ENCODE measurements at places on chromosomes 12 and 14. TPM values are rescaled to one million over a fixed set of nuclear protein-coding genes. Genes with fewer than 3 reads are reported as not detected.
A peak's percentile ranks its signal among the peaks of the same experiment; 100 is the strongest.

- DNase-seq, result peak; percentile 74
These were observed 216.0 kb upstream of the EEA1 start for GRCh38 chr12:93145086-93145485.

DNA sequence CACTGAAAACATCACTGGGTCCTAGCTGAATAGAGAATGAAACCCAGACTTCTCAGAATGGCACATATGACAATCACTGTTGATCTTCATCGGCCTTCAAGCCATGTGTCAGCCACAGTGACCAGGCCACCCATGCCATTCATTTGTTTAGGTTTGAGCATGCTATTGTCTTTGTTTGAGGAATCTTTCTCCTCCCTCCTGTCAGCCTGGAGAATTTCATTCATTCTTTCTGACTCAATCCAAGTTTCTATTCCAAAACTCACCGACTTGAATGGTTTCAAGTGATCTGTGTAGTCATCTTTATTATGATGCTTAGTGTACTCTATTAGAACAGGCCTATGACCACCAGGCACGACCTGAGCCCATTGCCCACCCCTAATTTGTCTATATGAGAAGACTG is 106.3 kb downstream of the ETNK1 start:
- no peak for DNase-seq

DNA sequence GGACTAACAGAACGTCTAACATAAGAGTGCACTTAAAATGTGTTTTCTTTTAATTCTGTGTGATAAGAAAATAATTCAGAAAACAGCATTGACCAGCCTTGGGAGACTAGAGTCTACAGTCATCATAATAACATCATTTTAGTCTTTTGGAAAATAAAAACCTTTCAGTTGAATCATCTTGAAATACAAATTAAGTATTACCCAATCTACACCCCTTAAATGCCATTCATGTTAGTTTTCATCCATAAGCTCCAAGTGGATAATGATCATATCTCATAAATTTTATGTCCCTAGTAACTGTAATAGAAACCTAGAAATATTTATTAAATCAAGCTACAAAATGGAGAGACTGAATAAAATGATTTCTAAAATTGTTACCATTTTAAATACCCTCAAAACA is 32.4 kb downstream of the EPS8 start:
- DNase-seq, result no peak

DNA sequence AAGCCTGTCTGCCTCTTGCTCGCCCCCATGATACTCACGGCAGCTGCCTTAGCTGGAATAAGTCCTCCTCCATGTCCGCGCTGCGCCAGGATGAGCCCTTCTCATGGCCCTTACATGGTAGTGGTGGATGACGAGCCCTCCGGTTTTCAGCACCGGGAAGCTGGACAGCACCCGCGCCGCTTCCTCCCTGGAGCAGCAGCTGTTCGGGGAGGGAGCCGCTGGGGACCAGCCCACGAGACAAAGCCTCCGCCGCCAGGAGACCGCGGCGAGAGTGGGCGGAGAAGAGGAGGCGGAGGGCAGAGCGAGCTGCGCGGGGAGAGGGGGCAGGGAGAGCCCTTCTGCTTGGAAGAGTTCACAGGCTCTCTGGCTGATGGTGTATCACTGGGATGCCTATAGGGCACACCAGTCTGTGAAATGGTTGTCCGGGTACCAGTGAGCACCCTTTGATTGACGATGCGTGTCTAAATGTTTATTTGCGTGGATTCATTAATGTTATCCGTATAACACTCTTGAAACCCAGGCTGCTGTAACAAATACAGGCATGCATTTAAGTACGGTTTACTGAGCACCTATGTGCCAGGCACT is at the start of gene SVOP:
Gene SVOP (minus strand): TSS at position 273 of the 585 bp plus-strand sequence. CDS start 200 bp downstream, at position 73.
- peak; percentile 1 for DNase-seq

- no peak for DNase-seq
These were observed 326.8 kb downstream of the ALG10 start for GRCh38 chr12:34348836-34349672.

The ACVR1B gene
- polyA plus RNA-seq, result 12.6 TPM

GRCh38 chr14:59251811-59252771 is 63.6 kb downstream of the DAAM1 start:
- no peak for DNase-seq

The EFS gene
- 2.7 TPM for polyA plus RNA-seq

The HELB gene
- polyA plus RNA-seq, result 1.2 TPM

DNA sequence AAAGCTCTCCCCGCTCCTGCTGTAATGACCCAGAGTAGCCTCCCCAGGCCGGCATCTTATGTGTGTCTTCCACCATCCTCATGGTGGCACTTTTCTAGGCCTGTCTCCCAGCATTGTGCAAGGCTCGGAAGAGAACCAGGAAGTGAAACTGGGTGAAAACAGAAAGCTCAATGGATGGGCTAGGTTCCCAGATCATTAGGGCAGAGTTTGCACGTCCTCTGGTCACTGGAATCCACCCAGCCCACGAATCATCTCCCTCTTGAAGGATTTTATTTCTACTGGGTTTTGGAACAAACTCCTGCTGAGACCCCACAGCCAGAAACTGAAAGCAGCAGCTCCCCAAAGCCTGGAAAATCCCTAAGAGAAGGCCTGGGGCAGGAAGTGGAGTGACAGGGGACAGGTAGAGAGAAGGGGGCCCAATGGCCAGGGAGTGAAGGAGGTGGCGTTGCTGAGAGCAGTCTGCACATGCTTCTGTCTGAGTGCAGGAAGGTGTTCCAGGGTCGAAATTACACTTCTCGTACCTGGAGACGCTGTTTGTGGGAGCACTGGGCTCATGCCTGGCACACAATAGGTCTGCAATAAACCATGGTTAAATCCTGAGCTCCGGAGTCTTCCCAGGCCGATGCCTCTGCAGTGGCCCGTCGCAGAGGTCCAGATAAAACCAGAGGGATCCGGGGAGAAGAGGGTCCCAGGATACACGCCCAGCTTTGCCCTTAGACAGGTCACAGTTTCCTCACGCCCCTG is 15.6 kb downstream of the ACVRL1 start:
- peak; percentile 26 for DNase-seq

DNA sequence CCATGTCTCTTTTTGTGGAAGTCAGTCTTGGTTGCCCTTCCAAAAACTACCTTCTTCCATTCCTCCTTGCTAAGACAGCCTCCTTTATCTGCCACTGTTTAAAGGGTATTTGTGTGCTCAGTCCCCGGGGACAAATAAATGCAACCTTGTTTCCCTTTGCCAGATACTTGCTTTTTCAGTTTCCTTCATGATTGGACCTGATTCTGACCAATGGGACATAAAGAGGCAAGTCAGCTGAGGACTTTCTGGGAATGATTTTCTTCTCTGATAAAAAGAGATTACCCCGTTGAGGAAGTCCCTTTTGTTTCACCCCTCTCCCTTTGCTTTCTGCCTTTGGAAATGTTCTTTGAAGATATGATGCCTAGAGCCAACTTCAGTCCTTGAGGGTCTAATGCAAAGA is 7.4 kb upstream of the TUBA1B start:
- no peak for DNase-seq

- DNase-seq, result no peak
These were observed 7.9 kb downstream of the EMG1 start for GRCh38 chr12:6978611-6979011.

The FGF6 gene
- polyA plus RNA-seq, result not detected

DNA sequence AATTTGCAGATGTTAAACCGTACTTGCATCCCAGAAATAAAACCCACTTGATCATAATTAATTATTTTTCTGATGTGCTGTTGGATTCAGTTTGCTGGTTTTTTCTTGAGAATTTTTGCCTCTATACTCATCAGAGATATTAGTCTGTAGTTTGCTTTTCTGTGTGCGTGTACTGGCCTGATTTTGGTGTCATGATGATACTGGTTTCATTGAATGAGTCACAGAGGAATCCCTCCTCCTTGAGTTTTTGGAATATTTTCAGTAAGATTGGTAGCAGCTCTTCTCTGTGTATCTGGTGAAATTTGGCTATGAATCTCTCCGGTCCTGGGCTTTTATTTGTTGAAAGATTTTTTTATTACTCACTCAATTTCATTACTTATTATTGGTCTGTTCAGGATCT is 100.4 kb upstream of the PMCH start:
- DNase-seq, result peak; percentile 84

The LRRC23 gene
- 12.7 TPM for polyA plus RNA-seq

DNA sequence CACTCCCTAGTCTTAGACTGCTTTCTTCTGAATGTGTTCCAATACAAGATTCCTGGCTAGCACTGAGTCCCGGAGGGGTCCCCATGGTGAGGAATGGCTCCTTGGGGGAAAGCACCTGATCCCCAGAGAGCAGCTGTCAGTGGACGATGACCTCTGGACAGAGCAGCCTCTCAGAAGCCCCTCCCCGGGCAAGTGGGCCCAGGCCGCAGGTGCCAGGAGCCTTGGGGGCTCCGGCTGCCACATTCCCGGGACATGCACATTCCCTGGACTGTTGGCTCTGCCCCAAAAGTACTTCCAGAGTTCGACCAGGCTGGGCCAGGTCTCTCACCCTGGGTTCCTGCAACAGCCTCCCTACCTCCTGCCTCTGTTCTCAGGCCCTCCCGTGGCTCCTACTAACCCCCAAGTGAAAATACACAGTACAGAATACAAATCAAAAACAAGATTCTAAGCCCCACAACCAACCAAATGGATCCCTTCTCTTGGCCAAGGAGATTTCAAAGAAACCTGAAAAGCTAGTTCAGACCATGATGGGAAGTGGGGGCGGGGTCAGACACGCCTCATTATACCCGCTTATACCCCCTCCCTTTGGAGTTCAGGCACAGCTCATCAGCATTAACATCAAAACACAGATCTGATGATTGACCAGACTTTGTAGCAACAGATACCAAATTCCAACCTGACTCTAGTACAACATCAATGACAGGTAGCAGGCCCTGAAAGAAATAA is 23.3 kb upstream of the BTBD6 start:
- no peak for DNase-seq

The AMN gene
- polyA plus RNA-seq, result 0.17 TPM

- DNase-seq, result no peak
These were observed 414 bp upstream of the CDK17 start for GRCh38 chr12:96400631-96401075.

GRCh38 chr14:49516286-49516685 is 69.9 kb downstream of the RPS29 start:
- no peak for DNase-seq

- DNase-seq, result peak; percentile 17
These were observed 781.5 kb downstream of the SLC6A15 start for GRCh38 chr12:84131076-84131475.

GRCh38 chr12:1738446-1738845 is 47.6 kb downstream of the ADIPOR2 start:
- DNase-seq, result no peak

DNA sequence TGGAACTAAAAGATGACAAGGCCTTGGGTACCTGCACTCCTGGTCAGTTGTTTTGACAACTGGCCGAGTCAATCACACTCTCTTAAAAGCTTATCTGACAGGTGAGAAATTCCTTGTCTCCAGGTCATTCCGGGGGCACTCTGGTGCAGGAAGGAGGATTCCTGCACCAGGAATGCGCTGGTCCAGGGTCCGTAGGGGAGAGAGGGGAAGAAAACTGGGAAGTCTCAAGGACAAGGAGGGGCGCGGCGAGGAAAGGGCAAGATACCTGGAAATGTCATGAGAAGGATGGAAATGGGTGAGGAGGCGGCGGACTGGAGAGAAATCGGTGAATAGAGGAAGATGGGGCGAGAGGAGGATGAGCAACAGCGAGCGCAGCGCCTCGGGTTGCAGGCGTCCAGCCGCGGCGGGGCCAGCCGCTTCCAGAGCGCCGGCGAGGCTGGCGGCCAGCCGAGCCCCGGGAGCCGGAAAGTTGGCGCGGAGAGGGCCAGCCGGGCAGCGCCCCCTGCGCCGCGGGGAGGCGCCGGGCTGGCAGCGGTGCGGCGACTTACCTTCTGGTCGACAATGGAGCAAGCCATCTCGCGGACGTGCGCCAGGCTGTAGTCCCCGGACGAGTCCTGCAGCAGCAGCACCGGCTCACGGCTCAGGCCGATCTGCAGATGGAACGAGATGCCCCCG is 809 bp downstream of the PRKD1 start:
- DNase-seq, result no peak

- no peak for DNase-seq
These were observed 299.1 kb downstream of the BTG1 start for GRCh38 chr12:91846466-91847055.

GRCh38 chr12:50453872-50454271 is 50.9 kb upstream of the DIP2B start:
- no peak for DNase-seq

The STYK1 gene
- polyA plus RNA-seq, result 0.92 TPM

The TESPA1 gene
- polyA plus RNA-seq, result not detected

GRCh38 chr14:97210202-97210601 is 413.0 kb downstream of the VRK1 start:
- DNase-seq, result no peak

DNA sequence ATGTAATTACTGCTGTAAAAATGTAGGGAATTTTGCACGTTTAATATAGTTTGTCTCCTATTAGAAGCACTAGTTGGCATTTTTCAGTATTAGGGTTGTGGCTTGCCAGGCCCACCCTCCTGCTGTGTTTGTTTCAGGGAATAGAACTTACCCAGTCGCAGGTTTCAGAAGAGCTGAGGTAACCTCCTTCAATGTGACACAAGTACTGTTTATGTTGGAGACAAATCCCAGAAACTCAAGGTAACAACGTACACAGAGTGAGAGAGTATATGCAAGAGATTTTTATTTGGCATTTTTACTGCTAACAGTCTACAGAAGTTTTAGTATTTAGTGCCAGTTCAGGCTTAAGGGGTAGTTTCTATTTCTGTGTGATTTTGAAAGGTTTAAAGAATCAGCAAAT is 284.3 kb downstream of the RAD51B start:
- DNase-seq, result no peak

The IKZF4 gene
- polyA plus RNA-seq, result 1.9 TPM
